ENCODE measurements at places on chromosomes 5 and 9.

- DNase-seq: no peak
Observed at GRCh38 chr5:52961274-52961681, 27.9 kb upstream of the ITGA2 start.

DNA sequence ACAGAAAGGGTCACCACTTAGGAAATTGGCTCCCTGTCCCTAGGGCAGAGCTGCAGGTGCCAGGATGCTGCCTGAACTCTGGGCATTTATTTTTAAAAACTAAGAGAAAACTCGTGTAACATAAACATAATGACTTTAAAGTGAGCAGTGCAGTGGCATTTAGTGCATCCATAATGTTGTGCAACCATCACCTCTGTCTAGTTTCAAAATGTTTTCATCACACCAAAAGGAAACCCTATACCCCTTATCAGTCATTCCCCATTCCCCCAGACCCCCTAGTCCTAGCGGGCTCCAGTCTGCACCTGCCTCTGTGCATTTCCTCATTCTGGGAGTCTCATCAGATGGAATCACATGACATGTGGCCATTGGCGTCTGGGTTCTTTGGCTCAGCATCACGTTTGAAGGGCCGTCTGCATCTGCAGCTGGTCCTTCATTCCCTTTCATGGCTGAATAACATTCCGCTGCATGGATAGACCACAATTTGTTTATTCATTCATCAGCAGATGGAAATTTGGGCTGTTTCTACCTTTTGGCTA is 55.8 kb downstream of the NSG2 start:
- DNase-seq: no peak

DNA sequence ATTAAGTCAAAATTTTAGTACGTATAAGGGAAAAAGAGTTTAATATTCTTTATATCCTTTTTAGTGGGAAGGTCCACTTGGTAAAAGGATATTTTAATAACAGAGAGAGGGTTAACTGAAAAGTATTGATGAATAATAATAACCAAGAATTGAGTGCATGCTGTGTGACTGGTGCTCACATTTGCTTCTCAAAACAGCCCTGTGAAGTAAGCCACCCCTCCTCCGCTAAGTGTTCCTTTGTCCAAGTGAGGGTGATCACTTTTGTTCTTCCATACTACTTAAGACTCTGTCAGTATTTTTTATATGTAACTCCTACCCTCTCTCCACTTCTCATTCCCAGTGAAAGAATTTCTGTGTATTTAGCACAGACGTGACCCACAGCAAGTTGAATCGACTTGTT is 51.5 kb downstream of the SLC44A1 start:
- no peak for DNase-seq

DNA sequence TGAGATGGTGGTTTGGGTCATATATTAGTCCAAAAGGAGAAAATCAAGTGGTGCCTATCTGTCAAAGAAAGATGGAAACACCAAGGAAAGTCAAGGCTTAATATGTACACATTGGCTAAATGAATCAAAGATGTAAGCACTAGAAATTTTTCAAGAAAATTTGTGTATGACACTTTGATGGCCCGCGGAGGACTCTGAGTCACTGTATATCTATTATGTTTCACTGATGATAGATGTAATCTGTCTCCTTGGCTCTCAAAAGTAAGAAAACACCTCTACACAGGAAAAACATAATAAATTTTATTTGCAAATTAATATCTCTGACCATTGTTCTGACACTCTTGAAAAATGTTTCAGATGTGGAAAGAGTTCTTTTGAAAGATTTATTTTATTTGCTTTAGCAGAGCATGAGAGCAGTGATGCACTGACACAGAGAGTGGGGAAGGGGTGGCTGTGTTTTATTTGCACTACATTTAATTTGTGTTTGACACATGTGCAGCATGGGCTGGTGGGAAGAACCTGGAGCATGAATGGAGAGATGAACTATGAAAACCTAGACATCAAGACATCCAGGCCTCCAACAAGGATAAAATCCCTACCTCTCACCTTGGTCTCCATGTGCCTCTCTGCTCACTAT is 180.8 kb upstream of the GAS1 start:
- no peak for DNase-seq

GRCh38 chr5:88877826-88878225 is 5.2 kb downstream of the MEF2C start:
- no peak for DNase-seq

DNA sequence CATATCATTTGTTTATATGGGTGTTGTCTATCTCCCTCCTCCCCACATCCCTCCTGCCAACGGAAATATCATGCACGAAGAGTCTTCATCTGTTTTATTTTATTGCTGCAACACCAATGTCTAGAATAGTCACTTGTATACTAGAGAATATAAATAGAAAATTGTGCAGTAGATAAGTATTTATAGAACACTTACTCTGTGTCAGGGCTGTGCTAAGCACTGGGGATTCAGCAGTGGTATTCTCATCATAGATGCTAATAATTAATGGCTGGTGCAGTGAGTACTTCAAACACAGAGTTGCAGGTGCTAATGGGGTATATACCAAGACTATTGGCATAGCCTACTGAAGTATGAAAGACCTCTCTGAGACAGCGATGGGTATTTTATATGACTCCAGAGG is 353.5 kb upstream of the CDH6 start:
- DNase-seq: no peak

GRCh38 chr5:171528865-171529614 is 109.6 kb downstream of the FGF18 start:
- no peak for DNase-seq

- no peak for DNase-seq
Observed at GRCh38 chr5:66976108-66976507, 220.5 kb downstream of the CD180 start.

GRCh38 chr5:39501397-39501796 is 76.6 kb upstream of the DAB2 start:
- no peak for DNase-seq

DNA sequence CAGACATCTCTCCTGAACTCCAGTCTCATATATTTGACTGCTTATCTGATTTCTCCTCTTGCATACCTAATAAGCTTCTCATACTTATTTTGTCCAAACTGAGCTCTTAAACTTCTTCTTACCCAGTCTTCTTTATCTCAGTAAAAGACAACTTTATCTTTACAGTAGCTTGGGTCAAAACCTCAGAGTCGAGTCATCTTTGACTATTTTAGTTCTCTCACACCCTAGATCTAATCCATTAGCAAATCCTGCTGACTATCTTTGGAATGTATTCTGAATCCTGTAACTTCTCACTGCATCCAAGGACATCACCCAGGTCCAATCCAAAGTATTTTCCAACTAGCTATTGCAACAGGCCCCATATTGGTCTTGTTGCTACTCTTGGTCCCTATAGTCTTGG is 11.8 kb upstream of the JAK2 start:
- no peak for DNase-seq

DNA sequence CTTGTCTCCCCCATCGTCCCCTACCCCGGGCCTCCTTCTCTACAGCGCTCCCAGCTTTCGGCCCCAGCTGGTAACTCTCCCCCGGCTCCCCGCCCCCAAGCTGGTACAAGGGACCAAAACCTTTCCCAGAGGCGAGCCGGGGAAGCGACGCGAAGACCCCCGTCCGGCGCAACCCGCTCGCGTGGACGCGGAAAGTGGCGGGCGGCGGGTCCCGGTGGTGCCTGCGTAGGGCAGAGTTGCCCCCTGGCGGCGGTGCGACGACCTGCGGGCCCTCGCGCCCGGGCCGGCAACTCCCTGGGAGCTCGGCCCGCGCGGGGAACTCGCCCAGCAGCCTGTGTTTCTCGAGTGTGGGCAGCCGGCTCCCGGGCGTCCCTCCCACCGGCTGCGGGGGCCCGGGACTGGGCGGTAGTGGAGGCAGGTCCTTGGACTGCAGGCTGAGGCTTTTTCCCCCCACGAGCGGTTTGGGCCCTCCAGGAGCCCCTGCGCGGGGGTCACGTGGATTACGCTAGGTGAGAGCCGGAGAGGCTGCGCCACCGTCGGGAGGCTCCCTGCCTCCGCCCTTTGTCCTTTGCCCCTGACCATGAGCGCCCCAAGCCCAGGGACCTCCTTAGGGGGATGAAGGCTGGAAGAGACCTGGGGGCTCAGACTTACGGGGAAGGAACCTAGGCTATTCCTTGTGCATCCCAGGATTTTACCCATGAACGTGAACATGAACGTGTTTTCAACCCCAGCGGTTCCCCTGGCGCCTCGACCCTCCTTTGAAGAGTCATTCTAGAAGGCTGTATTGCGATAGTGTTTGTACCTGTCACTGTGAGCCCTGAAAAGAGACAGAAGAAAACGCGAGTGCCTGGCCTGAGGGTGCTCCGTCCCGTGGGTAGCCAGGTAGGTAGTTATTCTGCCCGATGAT is 2.9 kb upstream of the FOXD1 start:
- peak; percentile 86 for DNase-seq

DNA sequence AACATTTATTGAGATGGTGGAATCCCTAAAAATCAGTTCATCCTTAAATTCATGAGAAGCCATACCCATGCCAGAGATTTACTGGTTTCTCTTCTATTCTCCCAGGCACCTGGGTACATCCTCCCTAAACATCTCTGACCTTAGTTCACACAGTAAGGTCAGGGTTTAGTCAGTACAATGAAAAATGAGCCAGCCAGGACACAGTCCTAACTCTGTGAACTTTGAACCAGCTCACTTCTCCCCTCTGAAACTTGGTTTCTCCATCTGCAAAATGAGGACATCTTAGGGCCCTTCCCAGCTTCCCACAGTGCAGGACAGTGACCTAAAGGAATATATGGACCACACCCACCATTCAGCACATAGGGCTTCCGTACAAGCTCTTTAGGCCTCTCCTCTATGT is 1.9 kb downstream of the NOP16 start:
- DNase-seq: no peak

DNA sequence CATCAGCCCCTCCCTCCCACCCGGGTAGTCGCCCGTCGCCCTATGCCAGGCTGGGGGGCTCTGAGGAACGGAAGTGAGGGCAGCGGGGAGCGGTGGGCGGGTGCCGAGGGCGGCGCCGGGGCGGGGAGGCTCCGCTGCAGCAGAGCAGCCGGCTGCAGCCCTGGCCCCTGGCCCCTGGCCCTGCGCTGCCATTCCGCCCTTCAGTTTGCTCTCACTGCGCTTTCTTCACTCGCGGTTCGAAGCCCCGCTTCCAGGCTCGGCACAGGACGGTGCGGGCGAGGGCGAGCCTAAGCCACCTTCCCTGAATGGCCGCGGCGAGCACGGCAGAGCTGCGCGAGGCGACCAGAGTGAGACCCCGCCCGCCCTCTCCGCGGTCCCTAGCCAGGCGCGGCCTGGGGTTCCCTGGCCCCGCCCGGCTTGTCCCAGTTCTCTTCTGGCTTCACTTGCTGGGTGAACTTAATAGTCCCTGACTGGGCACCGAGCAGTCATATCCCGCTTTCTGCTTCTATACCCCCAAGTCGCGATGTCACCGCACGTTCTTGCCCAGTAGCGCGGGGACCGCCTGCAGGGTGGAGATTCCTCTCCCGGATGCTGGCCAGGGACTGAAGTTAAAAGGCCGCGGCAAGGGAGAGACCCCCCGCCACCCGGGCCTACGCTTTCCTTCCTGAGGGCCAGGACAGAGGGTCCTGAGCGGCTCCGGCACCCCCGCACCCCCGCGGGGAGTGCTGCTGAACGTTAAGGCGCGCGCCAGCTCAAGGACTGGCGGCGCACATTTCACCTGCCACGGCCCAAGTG is 623 bp upstream of the TRIM36 start:
- no peak for DNase-seq

GRCh38 chr9:78005231-78006002 is 26.2 kb downstream of the GNAQ start:
- DNase-seq: no peak
